ENCODE measurements at places on chromosomes 11 and 22.

- DNase-seq = no peak
These were observed 27.9 kb downstream of the TIMP3 start for GRCh38 chr22:32829451-32829851.

DNA sequence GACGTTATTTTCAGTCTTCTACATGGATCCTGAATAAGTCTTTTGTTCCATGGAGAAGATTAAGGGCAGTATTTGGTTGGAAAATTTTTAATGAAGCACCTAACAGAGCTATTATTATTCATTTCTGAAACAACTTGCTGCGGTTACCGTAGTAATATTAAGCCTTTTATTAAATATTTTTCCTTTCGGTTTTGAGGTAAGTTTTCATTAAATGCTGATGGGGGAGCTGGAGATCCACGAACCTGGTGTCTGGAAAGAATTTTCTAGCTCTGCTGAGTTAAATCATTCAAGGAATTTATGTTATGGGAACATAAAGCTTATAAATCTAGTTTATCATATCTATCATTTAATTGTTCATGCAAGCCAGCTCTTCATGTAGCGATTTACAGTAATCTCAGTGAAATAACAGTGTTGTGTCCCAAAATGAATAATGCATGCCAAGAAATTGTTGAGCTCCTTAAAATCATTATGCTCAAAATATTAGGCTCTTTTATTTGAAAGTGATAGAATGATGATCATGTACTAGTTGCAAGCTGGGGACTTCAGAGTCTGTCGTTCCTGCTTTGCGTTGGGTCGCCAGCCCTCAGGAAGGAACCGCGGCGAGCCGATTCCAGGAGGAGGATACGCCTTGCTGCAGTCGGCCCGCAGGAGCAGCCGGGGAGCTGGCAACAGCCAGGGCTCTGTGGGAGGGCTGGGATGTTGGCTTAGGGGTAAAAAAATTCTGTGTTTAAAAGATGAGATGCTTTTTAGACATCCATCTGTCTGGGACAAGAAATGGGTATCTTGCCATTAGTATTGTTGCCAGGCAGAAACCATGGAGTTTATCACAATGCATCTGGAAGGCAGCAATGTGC, 83.1 kb downstream of the TBC1D22A start:
- peak; percentile 6 for DNase-seq

- no peak for DNase-seq
These were observed 378.4 kb downstream of the DDX10 start for GRCh38 chr11:109043315-109043714.

- DNase-seq = no peak
These were observed 4.1 kb upstream of the MRPL48 start for GRCh38 chr11:73783483-73784020.

GRCh38 chr11:12199231-12199948, 89.0 kb downstream of the MICAL2 start:
- DNase-seq = no peak

DNA sequence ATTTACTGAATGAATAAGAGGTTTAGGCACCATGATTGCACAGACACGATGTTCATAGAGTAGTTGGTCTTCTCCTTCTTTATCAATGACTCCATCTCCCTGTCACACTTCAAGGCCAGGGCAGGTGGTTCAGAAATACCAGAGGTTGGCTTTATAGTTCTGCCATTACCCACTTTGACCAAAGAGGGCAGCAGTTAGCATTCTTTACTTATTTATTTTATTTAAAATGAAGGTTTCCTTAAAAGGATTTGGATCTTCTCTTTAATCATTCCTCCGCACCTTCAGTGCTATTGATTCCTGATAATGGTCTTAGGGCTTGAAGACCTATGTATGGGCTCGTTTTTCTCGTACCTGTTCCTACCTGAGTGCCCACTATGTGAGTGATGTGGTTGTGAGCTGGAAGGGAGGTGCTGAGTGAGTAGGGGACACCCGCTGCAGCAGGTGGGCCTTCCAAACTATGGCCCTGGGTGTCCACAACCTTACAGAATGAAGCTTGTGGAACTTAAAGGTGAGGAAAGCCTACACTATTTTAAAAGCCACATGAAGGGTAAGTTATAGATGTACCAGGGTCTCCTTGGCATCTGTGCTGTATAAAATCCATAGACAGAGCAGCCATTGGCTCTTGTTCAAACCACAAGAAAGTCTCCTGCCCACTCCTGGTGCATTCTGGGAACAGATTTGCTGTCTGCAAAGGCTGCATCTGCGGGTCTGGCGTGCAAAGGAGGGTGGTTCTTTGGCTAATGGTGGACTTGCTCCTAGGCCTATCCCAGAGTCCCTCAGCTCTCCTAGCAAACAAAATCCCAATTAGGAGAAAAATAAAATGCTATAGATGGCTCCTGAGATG, 35.0 kb downstream of the TIMP3 start:
- peak; percentile 75 for DNase-seq

GRCh38 chr11:5737670-5738392, 1.6 kb downstream of the OR56B1 start:
- no peak for DNase-seq

- DNase-seq = no peak
These were observed 33.0 kb upstream of the OR6M1 start for GRCh38 chr11:123839131-123839530.

DNA sequence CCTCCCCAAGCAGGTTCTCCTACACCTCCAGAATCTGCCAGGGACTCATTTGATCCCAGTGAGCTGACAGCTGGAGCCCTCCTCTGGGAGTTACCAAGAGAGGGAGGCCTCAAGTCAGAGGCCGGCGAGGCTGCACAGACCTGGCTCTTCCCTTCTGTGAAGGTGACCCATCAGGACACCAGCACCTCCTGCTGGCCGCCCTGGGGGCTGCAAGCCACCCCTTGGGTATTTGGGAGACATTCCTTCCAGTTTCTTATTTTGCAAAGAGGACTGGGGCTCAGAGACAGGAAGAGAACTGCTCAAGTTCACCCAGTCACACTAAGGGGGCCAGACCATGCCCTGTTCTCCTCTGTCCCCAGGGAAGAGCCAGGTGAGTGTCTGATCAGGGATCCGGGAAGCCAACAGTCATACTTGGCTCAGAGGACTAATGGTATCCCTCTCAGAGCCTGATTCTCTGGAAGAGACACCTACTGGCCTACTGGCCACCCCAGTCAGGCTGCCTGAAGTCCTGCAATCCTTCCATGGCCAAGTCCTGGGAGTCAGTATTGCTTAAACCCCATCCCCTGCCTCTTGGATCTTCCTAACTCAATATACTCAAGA, 40.5 kb upstream of the RIC3 start:
- DNase-seq = peak; percentile 73

DNA sequence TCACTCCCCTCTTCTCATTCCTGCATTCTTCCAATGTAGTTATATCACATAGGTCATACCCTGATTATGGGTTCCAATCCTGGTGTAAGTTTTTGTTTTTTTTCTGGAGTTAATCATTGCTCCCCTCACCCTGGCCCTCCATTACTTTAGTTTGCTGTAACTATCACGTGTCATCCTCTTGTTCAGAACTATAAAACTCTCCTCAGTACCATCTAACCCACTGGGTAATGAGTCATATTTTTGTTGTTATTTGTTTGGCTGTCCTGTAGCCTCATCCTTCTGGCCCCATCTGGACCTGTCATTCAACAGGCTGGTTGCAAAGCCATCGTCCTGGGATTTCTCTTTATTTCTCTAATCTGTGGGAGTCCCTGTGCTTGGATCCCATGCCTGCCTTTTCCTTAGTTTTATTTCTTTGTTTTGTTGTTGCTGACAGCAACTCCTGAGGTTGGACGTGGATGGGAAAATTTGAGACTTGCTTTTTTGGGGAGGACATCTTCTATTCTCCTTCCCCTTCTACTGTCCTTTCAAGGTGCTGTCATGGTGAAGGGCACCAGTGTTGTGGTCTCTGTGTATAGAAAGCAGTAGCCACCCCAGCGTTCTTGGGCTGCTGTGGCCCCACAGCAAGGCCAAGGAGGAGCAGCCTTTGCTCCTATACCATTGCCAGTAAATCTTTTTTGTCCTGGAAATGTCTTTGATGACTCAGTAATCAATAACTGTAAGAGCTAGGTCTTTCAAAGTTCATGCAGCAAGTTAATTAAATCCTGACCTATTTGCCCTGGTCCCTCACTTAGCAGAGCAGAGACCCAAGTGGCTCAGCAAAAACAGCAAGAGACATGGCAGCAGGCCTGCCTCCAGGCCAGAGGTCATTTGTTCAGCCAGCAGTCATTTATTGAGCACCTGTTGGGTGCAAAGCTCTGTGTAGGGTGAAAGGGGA, 82.5 kb downstream of the C22orf31 start:
- DNase-seq = no peak

DNA sequence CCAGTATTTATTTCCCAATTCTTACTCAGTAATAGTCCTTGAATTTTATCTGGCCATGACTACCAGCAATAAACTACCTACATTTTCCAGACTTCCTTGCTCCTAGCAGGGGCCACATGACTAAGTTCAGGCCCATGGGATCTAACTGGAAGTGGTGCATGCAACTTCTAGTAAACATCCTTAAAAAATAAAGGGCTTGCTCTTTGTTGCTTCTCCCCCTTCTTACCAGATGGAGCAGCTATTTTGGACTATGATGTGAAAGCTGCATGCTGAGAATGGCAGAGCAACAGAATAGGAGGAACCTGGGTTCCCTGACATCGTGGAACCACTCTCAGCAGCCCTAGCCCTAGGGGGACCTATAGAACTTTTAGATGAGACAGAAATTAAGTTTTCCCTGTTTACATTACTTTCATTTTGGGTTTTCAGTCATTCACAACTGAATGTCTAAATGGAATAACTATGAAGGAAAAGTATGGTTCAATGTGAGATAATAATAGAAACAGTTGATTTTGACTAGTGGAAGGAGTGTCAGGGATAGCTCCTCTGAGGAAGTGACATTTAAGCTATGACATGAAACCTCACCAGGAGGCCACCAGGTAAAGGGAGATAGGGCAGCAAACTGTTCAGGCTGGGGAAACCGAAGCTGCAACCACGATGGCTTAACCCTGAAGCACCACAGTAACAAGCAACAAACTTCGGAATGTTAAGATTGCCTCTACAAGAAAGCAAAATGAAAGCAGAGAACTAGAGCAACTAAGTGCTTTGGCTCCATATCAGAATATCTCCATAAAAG, 48.9 kb downstream of the PHF21A start:
- DNase-seq = no peak

GRCh38 chr11:131074573-131074972, 158.3 kb upstream of the SNX19 start:
- no peak for DNase-seq

- DNase-seq = peak; percentile 6
These were observed 276.8 kb upstream of the SESN3 start for GRCh38 chr11:95507794-95508193.

- no peak for DNase-seq
These were observed 126.9 kb downstream of the ARHGAP8 start for GRCh38 chr22:44879301-44879680.

GRCh38 chr22:26045860-26046259, 123.4 kb upstream of the SEZ6L start:
- DNase-seq = no peak

GRCh38 chr11:34214961-34215805, 109.8 kb downstream of the NAT10 start:
- DNase-seq = no peak

- no peak for DNase-seq
These were observed 75.3 kb downstream of the BCR start for GRCh38 chr22:23255506-23256170.

GRCh38 chr22:25069758-25070481, 117.4 kb downstream of the KIAA1671 start:
- DNase-seq = peak; percentile 26

GRCh38 chr11:2668876-2669275, 30.9 kb downstream of the KCNQ1OT1 start:
- DNase-seq = no peak

- DNase-seq = no peak
These were observed 7.1 kb upstream of the TAB1 start for GRCh38 chr22:39392341-39392948.

- DNase-seq = no peak
These were observed 25.7 kb upstream of the MICAL3 start for GRCh38 chr22:18050065-18050464.

DNA sequence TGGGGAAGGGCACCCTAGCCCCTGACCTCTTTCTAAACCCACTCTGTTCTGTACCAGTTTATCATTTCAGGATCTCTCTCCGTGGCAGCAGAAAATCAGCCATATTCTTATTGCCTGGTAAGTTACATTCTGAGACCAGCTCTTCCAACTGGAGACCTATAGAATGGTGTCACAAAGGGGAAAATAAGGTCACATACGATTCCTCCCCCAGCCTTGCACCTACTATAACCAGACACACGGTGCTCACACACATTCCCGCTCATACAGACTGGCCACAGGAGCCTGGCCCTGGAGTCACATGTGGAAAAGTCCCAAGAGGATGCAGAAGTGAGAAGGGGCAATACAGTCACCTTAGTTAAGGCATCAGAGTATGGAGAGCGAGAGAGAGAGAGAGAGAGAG, 7.5 kb downstream of the MS4A8 start:
- no peak for DNase-seq

- peak; percentile 85 for DNase-seq
These were observed 3.7 kb downstream of the CATSPER1 start for GRCh38 chr11:66022401-66023185.

DNA sequence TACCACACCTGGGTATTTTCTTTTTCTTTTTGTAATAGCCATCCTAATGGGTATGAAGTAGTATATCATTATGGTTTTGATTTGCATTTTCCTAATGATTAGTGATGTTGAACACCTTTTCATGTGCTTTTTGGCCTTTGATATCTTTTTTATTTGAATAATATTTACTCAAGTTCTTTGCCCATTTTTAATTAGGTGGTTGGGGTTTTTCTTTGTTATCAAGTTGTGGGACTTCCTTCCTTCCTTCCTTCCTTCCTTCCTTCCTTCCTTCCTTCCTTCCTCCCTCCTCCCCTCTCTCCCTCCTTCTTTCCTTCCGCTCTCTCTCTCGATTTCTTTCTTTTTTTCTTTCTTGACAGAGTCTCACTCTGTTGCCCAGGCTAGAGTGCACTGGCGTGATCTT, 75.0 kb upstream of the PDGFD start:
- no peak for DNase-seq

GRCh38 chr11:23931443-23931842, 565.4 kb upstream of the LUZP2 start:
- no peak for DNase-seq

DNA sequence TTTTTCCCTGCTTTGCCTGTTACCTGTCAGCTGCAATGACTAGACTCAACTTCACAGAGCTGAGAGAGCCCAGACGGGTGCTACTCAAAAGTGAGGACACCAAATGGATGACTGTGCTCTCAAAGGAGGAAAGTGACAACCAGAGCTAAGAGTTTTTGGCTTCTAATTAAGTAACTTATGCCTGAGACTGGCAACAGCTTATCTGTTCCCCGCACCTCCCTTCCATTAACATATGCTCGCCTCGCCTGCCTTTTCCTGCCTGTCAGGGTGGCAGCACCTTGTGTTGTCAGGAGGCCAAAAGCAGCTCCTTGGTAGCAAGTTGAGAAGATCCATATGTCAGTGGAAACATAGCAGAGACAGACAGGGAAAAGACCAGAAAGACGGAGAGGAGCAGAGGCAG, 573.9 kb upstream of the KIRREL3 start:
- DNase-seq = no peak

GRCh38 chr11:60085909-60086308, 2.6 kb upstream of the MS4A2 start:
- DNase-seq = peak; percentile 33

GRCh38 chr22:31876156-31876920, 68.0 kb upstream of the YWHAH start:
- peak; percentile 42 for DNase-seq
